Stimulated activated CD4-positive, alpha-beta T cell treated with anti-CD3 and anti-CD28 coated beads, Interleukin-1b, Interleukin-23, amount 100 ng/mL, for 1 hour (primary cell): ENCODE measurements at places on chromosomes 3 and 15.

- no peak for DNase-seq
Observed at GRCh38 chr3:139537795-139538621, 1.5 kb downstream of the RBP1 start.

- no peak for DNase-seq
Observed at GRCh38 chr3:76668653-76669052, 371.2 kb upstream of the ROBO2 start.

- no peak for DNase-seq
Observed at GRCh38 chr3:181791056-181791955, 79.6 kb downstream of the SOX2 start.

DNA sequence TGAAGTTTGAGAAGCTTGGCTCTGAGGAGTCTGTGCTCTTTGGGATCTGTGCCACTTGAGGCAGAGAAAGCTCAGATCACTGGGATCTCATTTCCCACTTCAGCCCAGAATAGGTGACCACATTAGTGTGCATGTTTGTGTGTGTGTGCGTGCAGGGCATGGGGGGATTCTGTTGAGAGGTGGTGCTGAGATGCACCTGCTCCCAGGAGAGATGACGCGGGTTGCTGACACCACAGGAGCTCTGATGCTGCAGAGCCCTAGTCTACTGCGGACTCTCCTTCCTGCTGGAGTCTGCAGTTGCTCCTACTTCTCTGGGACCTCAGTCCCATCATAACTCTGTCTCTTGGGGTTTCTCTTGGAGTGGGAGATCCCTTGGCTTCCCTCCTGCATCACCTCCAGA is 14.7 kb upstream of the CTXND1 start:
- DNase-seq: no peak

DNA sequence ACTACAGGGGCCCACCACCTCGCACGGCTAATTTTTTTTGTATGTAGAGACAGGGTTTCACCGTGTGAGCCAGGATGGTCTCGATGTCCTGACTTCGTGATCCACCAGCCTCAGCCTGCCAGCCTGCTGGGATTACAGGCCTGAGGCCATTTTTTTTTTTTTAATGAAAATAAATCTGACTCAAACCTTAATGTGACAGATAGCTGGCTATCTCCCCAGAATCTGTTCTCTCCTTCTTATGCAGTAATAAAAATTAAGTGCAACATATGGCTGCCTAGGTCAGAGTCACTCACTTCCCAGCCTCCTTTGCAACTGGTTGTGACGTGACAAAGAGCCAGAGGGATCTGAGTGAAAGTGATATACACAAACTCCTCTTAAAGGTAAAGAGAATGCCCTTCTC is 53.0 kb downstream of the ZNF148 start:
- no peak for DNase-seq

DNA sequence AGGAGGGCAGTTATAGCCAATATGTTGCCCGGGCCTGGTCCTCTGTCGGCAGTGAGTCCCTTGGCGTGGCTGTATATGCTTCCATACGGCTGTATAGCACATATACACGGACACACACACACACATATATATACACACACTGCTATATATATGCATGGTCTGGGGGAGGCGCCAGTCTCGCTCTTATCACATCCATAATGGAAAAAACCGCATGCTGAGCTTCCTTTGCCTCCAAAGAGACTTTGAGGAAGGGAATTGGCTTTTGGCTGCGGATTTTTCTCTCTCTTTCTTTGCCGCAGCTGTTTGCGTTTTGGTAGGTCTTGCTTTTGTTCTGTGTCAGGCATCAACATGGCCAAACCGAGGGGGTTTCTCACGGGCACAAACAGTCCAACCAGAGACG is 11.3 kb upstream of the TMEM115 start:
- no peak for DNase-seq

- DNase-seq: no peak
Observed at GRCh38 chr3:31196881-31197364, 302.5 kb upstream of the GADL1 start.

GRCh38 chr3:82058809-82059208 is 297.4 kb upstream of the GBE1 start:
- DNase-seq: no peak

DNA sequence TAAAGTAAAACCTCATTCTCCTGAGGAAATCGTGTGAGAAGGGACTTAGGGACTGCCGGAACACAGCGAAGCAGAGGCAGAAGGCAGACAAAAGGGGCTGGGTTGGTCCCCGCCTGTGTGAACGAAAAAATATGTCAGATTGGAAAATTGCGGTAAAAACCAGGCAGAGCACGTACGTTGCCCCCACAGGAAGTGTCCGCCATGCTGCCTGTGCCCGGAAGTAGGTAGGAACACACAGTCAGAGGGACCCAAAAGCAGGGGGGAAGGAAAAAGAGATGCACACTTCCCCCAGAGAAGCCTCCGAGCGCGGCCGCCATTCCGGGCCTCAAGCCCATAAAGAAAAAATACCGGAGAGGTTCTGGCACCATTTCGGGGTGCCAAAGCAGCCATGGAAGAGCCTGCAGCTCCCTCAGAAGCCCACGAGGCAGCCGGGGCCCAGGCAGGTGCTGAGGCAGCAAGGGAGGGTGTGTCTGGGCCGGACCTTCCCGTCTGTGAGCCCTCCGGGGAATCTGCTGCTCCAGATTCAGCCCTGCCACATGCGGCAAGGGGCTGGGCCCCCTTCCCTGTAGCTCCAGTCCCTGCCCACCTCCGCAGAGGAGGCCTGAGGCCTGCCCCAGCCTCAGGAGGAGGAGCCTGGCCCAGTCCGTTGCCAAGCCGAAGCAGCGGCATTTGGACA is at the start of gene MKRN3:
MKRN3 (plus strand) TSS at position 280 of the 676 bp plus-strand sequence; CDS start at position 389, 109 bp downstream.
- no peak for DNase-seq

DNA sequence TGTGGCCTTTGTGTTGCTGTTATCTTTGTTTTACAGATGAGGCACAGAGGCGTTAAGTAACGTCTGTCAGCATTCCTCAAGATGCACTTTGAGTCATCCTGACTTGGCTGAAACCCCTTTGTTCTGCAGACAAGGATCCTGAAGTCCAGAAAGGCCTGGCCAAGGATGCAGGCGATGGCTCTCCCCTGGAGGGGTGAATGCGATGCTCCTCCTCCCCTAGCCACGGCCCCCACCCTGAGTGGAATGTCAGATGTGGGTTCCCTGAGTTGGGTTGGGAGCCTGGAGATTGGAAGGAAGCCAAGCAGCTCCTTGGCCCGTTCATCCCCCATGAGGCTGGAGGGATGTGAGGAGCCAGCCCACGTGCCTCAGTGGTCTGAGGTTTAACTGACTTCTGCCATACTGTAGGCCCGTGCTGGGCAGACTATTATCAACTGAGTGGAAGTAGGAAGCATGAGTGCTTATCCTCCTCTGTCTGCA is 43.3 kb downstream of the POMGNT2 start:
- DNase-seq: no peak

GRCh38 chr3:120470870-120471269 is 20.1 kb upstream of the FSTL1 start:
- DNase-seq: no peak

GRCh38 chr15:99957642-99958013 is 224.4 kb upstream of the LYSMD4 start:
- no peak for DNase-seq

DNA sequence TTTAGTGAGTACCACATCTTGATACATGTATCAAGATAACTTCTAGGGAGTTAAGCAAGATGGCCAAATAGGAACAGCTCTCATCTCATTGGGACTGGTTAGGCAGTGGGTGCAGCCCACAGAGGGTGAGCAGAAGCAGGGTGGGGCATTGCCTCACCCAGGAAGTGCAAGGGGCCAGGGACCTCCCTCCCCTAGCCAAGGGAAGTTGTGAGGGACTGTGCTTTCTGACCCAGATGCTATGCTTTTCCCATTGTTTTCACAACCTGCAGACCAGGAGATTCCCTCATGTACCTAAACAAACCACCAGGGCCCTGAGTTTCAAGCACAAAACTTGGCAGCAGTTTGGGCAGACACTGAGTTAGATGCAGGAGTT is 665.0 kb upstream of the CBLB start:
- no peak for DNase-seq

DNA sequence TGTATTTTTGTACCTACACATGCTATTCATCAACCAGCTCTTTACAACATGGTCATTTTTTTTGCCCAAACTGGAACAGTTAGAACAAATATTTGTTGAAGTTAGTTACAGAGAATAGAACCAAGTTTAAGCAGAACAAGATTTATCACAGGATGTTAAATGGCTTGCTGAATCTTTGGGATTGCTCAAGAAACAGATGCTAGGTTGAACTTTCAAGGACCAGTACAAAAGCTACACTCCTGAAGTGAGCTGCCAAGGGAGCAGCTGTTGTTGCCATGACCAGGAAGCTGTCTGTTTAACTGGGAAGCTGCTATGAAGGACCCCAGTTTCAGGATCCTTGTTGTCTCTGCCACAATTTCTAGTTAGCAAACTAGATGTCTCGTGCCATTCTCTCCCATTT is 53.7 kb downstream of the ZIC1 start:
- DNase-seq: no peak

DNA sequence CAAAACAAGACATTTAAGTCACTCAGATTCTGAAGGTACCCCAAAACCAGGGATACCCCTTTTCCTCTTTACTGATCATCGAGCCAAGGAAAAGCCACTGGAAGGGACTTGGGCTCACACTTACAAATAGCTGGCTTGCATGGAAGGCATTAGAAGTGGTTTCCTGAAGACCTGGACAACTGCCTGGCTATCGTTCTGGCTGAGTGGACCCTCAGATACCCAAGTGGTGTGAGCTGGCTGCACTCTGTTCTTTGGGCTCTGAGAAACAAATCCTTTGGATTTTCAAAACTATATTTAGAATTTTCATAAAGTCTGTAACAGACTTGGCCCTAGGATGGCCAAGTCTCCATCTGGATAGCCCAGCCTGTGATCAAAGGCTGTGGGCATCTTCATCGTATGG is 110.1 kb upstream of the CTDSPL start:
- no peak for DNase-seq

DNA sequence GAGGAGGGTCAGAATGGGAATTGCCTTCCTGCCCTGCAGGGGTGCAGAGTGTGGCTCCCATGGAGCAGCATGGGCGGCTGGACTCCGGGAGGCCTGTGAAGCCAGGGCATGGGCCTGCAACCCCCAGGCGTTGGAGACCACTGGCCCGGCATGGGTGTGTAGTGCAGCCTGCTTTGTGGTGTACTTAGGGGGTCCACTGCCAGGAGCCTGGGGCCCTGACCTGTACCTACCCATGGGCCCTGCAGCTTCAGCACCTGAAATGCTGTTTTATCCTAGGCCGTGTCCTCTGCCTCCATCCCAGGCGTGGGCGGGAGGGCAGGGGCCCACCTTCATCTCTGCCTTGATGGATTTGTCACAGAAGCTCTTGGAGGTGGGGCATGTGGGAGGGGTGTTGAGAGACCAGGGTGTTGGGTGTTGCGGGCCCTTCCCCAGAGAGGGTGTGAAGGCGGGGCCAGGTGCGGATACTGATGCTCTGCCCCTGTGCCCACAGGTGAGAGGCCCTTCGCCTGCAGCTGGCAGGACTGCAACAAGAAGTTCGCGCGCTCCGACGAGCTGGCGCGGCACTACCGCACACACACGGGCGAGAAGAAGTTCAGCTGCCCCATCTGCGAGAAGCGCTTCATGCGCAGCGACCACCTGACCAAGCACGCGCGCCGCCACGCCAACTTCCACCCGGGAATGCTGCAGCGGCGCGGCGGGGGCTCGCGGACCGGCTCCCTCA is 45.0 kb downstream of the KLF13 start:
- DNase-seq: no peak

- DNase-seq: no peak
Observed at GRCh38 chr3:168312984-168313383, 217.3 kb upstream of the GOLIM4 start.

- no peak for DNase-seq
Observed at GRCh38 chr3:114770874-114771273, 376.2 kb downstream of the ZBTB20 start.

DNA sequence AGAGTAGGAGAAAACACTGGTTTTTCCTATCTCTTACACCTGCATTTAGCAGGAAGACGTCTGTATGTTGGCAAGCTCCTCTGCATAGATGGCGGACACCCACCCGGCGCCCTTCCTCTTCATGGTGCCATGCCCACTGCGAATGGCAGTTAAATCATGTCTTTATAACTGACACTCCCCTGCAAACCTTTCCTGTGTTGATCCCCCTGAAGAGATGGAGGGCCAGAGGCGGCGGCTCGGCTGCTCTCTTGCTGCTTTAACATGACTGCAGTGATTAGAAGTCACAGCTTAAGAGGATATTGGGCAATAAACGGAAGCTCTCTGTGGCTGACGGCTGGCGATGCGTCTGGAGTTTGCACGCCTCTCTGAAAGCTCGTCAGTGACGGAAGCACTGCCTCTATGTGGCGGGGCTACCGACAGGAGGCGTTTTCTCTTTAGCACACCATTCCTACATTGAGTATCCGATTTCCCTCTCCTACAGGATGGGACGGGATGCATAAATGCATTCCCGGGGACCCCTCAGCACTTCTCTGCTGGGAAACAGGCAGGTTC is 25.5 kb upstream of the SNRPA1 start:
- DNase-seq: no peak

- DNase-seq: no peak
Observed at GRCh38 chr15:81257435-81257834, 60.8 kb downstream of the IL16 start.

- no peak for DNase-seq
Observed at GRCh38 chr15:73226093-73226814, 142.5 kb downstream of the HCN4 start.

GRCh38 chr3:64685800-64686445 is 1.9 kb downstream of the ADAMTS9 start:
- no peak for DNase-seq

GRCh38 chr15:74008901-74009300 is 14.4 kb downstream of the PML start:
- DNase-seq: no peak

DNA sequence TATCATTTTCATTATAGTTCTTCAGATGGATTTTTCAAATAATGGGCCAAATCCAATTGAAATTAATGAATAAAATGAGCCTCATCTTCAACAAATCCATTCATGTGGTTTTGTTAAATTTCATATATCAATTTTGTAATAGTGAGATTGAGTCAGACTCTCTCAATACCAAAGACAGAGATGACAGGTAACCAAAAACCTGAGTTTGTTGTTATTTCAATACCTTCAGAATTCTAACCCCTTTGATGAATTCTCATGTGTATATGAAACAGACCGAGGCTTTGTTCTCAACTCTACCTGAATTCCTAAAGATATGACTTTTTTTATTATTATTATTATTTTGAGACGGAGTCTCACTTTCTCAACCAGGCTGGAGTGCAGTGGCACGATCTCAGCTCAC is 92.8 kb downstream of the FOXP1 start:
- no peak for DNase-seq

- no peak for DNase-seq
Observed at GRCh38 chr3:69539134-69539533, 153.2 kb upstream of the FRMD4B start.
